NCI-H1105 (cell line): ENCODE measurements at places on chromosomes 4 and X.
A peak's percentile ranks its signal among the peaks of the same experiment; 100 is the strongest.

DNA sequence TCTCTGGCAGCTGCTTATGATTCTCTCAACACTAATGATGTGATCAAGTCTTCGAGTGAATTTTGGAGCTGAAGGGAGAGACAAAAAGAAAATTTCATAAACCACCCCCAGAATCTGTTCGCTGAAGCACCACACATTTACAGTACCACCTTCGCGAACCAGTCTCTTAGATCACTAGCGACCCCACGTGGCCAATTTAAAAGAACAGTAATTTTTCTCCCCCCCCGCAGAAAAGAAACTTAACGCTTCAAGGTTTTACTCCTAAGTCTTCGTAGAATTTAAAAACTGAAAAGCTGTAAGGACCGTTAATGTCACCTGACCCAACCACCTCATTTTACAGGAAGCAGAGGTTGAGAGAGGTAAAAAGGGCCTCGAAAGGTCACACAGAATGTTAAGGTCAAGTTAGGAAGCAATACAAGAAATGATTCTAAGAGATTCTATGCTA, 187.5 kb downstream of the QDPR start:
- no peak for DNase-seq

DNA sequence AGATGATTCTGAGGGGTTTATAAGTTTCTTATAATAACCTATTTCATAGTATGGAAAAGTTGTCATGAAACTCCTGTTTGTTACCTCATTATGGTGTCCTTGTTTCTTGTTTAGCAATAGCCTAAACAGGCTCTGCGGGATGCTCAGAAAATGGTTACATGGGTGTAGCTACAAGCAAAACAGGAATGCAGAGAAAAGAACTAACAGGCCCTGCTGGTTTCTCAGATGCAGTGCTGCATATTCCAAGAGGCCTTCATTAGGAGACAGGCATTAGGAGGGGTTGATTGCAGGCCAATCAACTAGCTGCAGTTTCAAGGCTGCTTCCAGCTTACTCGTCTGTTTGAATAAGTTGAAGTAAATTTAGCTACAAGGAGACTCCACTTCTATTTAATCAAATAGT, 37.6 kb upstream of the HPGD start:
- no peak for DNase-seq

DNA sequence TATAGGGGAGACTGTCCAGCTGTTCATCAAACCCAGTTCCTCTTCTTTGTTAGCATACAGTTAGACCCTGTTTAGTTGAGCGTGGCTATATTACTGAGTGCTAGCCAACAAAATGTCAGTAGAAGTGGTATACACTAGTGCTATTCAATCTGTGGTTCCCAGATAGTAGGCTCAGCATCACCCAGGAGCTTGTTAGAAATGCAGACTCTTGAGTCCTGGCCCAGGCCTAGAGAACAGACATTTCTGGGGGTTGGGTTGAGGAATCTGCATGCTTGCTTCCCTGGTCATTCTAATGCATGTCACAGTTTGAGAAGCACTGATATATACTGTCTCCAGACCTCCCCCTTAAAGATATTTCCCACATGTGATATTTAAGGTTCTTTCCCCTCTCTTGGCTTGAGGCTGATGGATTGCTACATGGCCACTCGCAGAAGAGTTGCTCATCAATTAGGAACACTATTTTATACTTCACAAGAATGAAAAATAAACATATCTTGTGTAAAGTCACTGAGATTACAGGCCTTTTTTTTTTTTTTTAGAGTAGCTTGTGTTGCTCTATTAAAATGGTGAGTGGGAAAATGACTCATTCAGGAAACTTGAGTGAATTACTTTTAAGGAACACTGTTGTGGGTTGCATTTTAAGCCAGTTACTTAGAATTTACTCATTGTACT, 289.0 kb downstream of the STIM2 start:
- no peak for DNase-seq

DNA sequence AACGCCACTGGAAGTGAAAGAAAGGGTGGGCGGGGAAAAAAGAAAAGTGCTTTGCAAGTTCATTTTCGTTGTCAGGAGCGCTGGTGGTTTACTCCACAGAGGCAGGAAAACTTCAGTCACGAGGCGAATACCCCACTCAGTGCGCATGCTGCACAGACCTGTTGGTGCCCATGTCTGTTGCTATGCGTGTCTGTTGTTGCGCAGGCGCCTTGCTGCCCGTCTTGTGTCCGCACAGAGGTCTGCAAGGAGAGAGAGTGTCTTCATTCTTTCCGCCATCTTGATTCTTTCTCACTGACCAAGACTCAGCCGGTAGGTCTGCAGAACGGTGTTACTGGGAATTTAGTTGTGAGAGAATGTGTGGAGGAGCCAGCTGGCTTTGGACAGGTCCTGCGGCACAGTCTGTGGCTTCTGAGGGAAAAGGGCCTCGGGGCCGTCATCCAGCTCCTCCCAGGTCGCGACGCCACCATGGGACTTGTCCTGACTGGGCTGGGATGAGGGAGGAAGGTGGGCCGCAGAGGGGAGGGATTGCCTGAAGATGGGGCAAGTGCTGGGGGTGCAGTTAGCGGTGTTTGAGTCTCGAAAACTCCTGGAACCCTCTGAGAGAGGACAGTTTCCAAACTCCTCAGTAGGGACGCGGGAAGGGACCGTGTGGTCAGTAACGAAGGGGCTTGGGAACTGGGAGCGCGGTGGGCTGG, at the start of gene PAGE2:
TSS of gene PAGE2 (plus strand) at position 224 of the 695 bp plus-strand sequence. CDS start 1,003 bp downstream, outside the sequence.
- no peak for DNase-seq

- no peak for DNase-seq
These were observed 94.4 kb downstream of the PHKA2 start for GRCh38 chrX:18889346-18890048.

- DNase-seq: no peak
These were observed 193.9 kb upstream of the RASGEF1B start for GRCh38 chr4:81665649-81666048.

GRCh38 chr4:105569057-105569865, 16.8 kb downstream of the ARHGEF38 start:
- peak; percentile 19 for DNase-seq

- DNase-seq: peak; percentile 14
These were observed 312.8 kb downstream of the TENM3 start for GRCh38 chr4:182555997-182556418.

DNA sequence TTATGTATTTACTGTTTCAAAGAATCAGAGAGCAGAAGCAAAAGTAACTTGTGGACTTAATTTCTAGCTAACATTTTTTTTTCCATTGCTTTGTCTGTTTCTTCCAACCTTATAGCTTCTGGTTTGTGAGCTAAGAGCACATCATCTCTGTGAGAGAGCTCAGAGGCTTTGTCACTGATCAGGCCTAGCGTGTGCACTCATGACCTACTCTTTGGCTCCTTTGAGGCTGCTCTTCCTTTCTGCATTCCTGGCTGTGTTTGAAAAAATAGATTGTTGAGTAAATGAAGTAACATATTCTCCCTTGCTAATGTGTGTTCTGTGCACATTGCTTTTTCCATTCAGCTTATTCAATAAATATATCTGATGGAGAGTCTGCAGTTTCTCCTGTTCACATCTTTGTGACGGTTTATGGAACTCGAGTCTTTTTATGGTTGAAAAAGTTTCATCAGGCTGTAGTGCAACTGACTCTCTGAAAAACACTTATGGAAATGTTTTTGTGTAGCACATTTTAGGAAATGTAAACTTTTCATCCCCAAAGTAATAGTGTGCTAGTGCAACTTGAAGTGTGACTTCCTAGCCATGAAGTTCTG, 133.0 kb downstream of the RAPGEF2 start:
- DNase-seq: no peak

DNA sequence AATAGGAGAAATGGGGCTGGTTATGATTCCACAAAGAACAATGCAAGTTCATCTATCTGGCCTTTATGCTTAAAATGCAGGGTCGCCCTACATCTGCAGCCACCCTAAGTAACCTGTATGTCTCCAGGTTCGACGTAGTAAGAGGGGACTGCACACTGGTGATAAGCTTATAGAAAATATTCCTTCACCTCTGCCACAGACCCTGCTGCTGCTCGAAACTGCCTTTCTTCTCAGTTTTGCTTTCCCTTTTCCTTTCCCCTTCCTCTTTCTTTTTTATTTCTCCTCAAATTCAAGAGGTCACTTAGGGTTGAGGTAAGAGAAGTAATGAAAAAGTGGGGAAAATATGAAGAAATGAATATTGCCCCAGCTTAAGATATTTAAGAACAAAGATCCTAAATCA, 123.5 kb downstream of the DCHS2 start:
- DNase-seq: no peak

- no peak for DNase-seq
These were observed 821 bp downstream of the ASMTL start for GRCh38 chrX:1451661-1452515.

- no peak for DNase-seq
These were observed 488.3 kb downstream of the CFAP47 start for GRCh38 chrX:36407836-36408235.

DNA sequence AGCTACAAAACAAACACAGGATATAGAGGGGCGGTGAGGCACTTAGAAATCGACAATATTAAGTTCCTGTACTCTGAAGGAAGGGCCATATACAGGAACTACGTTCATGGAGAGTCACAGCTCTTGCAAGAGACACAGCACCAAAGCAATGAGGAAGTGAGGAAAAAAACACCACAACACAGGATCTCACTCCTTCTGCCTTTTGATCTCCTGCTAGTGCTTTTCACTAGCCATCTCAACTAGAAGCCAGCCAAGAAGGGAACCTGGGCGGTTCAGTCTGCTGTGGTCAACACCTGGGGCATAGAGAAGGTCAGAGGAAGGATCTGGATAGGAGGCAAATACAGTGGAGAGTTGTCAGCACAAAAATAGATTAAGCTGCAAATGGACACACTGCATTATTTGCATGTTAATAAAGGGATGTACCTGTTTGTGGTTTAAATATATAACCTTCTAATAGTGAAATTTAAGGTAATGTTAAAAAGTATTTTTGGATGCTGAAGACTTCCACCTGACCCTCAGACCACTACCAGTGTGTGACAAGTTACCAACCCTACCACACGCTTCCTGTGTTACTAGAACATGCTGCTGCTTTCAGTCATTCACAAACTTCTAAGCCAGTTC, 104.6 kb downstream of the DTHD1 start:
- no peak for DNase-seq

GRCh38 chr4:20432088-20432487, 180.4 kb downstream of the SLIT2 start:
- no peak for DNase-seq
